ENCODE measurements at places on chromosomes 3 and 15.

- no peak for DNase-seq
Measured at GRCh38 chr3:152664766-152665165, 170.2 kb upstream of the P2RY1 start.

DNA sequence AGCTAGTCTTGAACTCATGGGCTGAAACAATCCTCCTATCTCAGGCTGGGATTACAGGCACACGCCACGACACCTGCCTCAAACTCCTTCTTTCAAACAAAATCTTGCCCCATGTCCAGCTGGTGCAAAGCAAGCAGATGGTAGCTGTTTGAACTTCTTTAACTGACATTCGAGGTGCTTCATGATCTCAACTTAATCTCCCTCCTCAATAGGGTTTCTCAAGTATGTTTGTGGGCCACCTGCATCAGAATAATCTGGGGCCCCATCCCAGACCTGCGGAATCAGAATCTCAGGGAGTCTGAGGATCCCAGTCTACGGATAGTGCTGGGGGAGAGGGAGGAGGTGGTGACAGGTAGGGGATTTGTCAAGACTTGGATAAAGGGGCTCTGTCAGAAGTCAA is 20.9 kb upstream of the TRH start:
- no peak for DNase-seq

GRCh38 chr15:39451121-39451688 is 129.7 kb upstream of the THBS1 start:
- no peak for DNase-seq

DNA sequence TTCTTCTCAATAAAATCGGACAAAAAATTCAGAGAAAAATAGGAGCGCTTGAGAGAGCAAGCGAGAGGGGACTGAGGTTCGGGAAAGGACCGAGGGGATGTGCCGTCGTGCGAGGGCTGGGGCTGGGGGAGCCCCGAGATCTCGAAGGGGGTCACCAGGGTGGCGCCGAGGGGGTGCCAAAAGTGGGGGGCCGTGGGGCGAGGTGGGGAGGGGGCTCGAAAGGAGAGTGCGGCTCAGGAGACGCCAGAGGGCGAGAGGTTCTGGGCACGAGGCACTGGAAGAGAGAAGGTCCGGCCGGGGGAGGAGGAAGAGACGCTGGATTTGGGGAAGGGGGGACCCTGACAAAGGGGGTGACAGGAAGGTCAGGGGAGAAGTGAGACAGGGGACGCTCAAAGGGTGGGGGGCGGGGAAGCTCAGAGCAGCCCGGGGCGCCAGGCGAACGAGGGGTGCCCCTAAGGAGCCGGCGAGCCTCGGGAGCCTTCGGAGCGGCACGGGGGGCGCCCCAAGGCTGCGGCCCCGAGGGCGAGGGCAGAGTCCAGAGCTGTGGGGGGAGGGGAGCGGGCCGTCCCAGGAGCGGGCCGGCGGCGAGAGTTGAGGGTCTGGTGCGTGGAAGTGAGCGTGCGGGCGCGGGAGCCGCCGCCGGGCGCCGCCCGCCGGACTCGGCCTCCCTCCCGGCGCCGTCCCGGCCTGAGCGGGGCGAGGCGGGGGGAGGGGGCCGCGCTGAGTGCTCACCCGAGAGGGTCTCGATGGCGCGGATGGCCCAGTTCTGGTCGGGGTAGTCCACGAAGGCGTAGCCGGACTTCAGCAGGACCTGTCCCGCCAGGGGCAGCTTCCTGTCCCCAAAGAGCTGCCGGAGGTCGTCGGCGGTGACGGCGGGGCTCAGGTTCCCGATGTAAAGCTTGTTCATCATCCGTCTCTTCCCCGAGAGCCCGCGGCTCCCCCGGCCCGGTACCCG is 514 bp downstream of the IGF2BP2 start:
- no peak for DNase-seq

DNA sequence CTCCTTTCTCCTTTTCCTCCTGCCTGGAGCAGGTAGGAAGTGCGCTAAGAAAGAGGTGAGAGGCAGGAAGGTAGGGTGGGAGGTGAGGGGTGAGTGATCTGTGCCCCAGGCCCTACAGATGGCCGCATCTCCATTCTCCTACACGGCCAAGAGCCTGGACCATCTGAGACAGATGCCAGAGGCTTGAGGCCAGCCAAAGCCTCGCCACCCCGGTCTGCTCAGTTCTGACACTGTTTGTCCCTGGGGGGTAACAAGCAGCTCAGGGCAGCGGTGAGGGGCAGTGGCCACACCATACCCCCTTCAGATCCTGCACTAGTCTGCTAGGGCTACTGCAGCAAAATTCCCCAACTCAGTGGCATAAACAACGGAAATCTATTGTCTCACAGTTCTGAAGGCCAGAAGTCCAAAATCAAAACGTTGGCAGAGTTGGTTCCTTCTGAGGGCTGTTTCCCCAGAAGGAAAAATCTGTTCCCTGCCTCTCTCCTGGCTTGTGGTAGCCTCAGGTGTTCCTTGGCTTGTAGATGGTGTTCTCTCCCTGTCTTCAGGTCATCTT is 28.4 kb downstream of the ADCY5 start:
- DNase-seq: no peak

Measured in AG09309 (cell line).